ENCODE measurements at places on chromosomes 7 and 10. TPM values are rescaled to one million over a fixed set of nuclear protein-coding genes. Genes with fewer than 3 reads are reported as not detected.

PTN gene
- not detected for polyA plus RNA-seq

DNA sequence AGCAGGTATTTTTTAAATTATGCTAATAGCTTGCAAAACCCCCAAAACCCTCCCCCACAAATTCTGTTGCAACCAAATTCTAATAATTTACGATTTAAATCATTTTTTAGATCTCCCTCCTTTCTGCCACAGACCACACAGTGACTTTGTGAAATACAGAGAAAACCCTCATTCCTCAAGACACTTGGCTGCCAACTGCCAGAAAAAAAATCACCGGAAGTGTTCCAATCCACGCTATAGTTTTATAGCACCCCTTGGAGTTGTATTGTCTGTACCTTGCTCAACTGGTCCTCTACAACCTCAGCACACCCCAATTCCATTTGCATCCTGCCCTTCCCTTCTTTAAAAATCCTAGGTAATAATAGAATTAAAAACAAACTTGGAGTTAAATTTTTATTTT, 560.1 kb downstream of the PARD3 start:
- no peak for DNase-seq

NKX6-2 gene
- polyA plus RNA-seq = not detected

DNA sequence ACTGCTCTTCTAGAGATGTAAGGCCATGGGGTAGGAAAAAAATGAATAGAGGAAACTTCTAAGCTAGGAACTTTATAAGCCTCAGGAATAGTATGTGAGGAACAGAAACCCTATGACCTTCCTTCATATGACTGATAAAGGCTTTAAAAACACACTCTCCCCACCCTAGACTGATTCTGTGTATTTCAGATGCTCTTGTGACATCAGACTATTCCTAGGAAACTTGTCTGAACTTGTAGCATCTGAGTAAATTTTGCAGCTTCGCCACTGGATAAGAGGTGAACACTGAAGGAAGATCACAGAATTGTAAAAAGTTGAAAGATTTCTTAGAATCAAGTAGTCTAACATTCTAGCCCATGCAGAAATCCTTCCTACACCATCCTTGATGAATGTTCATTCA, 31.0 kb upstream of the CBLL1 start:
- no peak for DNase-seq

GRCh38 chr10:21170216-21170615, 273.1 kb upstream of the NEBL start:
- DNase-seq = no peak

DNA sequence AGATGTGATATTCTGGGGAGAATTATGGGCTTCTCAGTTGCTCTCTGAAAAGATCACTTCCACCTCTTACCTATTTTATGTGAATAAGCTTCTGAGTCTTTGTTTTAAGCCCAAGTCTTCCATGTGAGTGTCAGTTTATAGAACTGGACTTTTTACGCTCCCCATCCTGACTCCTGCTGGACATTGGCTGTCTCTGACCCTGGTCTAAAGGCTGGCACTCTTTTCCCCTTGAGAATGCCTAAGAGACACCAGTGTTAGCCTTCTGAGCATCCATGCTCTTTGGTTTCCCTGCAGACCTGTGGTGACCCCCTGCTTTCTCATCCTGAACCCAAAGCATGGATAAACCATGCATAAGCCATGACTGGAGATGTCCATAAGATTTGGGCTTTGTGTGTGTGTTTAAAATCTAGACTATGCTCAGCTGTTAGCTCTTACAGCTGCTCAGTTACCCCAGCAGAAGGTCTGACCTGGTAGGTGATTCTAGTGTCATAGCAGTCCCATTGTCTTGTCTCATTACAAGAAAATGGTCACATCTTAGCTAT, 148.6 kb upstream of the IMMP2L start:
- DNase-seq = no peak

DNA sequence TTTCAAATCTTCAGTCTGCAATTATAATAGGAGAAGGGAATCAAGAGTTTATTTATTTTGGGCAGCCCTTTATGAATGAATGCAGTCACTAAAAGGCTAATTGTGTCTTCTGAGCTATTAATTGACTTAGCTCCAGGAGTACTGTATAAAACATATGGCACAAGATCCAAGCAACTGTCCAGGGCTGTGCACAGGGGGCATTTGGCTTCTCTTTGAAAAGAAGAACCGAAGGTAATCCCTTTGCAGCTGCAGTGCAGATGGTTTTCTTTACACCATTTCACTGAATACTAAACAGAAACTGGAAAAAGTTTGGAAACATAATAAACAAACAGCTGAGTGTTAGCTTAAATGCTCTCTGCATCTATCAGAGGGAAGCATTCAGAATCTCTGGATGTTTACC, 282.6 kb upstream of the LRRN3 start:
- no peak for DNase-seq

DNA sequence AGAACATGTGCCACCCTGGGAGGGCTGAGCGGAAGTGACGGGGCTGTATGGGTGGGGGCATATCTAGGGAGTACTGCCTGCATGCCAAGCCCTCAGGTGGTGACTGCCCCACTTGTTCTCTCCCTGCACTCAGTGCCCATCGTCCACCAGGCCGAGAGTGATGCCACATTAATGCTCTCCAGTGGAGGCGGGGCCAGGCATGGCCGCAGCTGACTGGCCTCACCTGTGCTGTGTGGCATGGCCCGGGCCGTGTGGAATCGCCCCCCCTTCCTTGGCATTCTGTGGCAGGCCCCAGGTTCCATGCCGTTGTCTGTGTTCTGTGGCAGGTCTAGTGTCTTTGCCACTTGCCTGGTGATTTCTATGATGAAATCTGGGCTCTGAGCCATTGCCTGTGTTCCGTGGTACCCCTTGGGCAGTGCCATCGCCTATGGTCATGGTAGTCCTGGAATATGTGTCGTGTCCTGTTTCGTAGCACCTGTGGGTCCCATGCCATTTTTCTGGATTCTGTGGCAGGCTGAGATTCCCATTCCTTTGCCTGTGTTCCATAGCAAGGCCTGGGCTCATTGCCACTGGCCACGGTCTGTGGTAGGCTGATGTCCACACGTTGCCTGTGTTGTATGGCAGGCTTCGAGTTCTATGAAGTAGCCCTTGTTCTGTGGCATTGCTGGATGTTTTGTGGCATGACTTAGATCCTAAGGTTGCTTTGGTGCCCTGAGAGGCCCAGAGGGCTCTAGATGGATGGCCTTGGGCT, 8.9 kb downstream of the FLNC start:
- no peak for DNase-seq

SMC3 gene
- 66.7 TPM for polyA plus RNA-seq

GRCh38 chr7:75531359-75531821, 39.3 kb downstream of the SPDYE5 start:
- DNase-seq = no peak

DNA sequence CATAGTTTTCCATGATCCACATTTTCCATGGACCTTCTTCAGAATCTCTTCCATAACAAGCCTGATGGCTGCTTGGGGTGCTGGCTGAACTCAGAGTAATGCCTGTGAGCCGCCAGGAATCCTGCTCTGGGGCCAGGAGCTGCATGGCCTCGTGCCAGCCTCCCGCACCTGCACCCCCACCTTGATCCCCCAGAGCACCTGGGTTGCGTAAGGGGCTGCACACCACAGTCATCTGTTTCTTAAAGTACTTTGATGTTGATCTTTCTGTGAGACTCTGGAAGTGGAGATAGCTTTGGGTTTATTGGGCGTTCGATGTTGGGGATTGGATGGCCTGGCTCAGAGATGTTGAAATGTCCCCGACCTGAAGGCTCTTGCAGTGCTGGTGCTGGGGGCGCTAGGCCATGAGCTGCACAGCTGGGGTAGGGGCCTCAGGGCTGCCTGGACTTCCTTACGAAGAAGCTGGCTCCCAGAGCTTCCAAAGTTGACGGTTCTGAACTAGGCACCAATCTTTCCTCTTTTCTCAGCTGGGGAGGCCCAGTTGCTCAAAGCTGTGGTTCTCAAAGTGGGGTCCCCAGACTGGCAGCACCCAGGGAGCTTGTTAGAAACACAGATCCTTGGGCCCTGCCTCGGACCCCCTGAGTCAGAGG, 534.0 kb downstream of the DNAJB6 start:
- DNase-seq = no peak

- no peak for DNase-seq
Observed at GRCh38 chr10:124538706-124539105, 77.1 kb downstream of the LHPP start.

DNA sequence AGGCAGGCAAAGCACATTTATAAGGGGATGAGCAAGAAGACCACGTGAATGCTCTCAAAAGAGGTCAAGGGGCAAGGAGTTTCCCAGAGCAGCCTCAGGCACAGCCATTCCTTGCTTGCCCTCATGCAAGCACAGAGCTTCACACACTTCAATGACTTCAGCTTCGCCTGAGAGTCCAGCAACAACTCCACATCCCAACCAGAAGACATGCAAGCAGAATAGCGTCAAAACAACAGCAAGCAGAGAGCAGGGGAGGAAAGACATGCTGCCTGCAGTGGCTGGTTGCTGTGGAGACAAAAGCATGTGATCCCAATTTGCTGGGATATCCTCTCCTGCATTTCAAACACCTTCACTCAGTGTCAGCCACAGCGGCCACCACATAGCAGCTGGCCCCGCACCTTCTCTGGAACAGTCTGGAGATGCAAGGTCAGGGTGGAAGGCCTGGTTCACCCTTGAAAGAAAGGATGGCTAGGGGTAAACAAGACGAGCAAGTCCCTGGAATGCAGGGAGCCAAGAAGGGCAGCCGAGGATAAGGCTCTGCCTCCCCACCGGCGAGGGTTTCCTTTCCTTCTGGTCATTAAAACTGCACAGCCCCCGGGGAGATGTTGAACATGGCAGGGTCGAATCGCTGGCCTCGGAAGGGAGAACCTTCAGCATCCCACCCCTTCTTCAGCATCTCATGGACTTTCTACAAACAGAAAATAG, 60.2 kb upstream of the CAMK2B start:
- DNase-seq = no peak

- no peak for DNase-seq
Observed at GRCh38 chr7:139854124-139854511, 25.1 kb downstream of the TBXAS1 start.

- no peak for DNase-seq
Observed at GRCh38 chr7:90266808-90267207, 21.8 kb downstream of the CFAP69 start.

- no peak for DNase-seq
Observed at GRCh38 chr10:119991816-119992215, 99.3 kb downstream of the SEC23IP start.

DNA sequence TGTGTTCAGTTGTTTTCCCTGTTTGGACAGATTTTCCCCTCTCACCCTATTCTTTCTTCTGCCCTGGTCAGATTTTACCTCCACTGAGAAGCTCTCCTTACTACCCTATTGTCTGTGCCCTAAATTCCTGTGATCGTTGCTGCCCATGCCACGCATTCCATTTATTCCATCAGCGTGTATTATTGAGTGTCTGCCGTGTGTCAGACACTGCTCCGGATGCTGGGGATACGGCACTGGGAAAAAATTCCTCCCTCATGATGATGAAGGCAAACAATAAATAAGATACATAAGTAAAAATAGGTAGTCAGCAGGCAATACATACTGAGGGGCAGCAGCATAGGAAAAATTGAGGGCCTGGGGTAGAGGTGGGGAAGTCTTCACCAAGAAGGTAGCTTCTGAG, 86.8 kb downstream of the FANK1 start:
- DNase-seq = no peak

ARHGEF35 gene
- 2.4 TPM for polyA plus RNA-seq

- no peak for DNase-seq
Observed at GRCh38 chr10:131983780-131984179, 2.1 kb upstream of the BNIP3 start.

- DNase-seq = no peak
Observed at GRCh38 chr10:72483471-72483870, 128.8 kb upstream of the DNAJB12 start.

EBLN1 gene
- polyA plus RNA-seq = not detected

DNA sequence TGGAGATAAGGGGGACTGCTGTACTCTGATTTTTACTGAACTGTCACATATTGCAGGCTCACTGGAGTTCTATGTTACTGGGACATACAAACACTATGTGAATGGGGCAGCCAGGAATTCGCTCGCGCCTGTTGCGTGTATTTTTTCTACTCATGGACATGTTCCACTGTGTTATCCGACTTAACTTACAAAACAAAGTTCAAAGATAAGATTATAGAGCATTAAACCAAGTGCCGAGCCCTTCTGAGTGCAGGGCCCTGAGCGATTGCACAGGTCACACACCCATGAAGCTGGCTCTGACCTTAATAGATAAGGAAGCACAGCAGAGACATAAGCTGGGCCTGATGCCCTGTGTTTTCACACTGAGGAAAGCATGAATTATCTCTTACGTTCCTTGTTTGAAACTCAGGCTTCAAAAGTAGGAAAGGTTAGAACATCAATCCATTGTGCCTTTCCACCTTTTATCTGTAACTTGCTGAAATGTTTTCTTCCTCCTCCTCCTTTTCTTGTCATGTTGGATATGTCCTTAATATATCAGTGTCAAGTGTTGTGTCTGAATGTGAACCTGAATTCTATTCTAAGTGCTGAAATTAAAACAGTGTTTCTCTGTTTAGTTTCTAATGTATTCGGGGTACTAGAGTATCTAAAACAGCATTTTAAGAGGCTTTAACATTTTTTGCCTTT, 273.8 kb downstream of the AUTS2 start:
- DNase-seq = no peak

DNA sequence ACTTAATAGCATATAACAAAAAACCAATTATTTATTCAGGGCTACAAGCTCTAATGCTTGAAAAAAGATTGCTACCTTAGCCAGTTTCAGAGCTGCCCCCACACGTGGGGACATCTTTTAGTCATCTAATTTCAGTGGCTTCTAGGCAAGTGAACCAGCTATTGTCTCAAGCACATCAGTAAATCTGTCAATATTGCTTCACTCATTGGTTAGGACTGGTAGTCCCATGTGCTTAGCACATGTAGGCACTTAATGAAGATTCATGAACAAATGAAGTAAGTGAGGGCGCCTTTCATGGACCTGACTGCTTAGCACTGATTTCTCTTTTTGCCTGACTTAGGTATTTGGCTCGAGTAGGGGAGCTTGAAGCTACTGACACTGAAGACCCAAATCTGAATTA, 19.6 kb downstream of the ENTPD7 start:
- no peak for DNase-seq

GRCh38 chr7:31982962-31983361, 87.2 kb downstream of the PDE1C start:
- DNase-seq = no peak

DNA sequence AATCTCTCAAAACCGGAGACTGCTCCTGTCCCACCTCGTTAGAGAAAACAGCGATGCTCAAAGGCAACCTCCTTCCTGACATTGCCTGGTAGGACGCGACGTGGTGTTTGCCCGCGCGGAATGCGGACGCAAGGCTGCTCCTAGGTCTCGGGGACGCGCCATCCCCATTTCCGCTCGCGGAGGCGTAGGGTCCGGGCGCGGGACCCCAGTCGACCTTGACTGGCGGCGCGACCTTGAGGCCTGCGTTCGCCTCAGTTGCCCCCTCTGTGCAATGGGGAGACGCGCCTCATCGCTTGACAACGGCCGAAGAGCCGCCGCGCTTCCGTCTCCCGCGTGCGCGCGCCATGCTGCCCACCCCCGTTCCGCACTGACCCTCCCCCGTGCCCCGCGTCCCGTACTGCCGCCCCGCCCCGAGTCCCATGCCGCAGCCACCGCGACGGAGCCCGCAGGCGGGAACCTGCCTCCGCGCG, 412 bp upstream of the PPIA start:
- DNase-seq = no peak

Data from naive thymus-derived CD8-positive, alpha-beta T cell (primary cell).